ENCODE measurements at places on chromosomes 16 and 17.

DNA sequence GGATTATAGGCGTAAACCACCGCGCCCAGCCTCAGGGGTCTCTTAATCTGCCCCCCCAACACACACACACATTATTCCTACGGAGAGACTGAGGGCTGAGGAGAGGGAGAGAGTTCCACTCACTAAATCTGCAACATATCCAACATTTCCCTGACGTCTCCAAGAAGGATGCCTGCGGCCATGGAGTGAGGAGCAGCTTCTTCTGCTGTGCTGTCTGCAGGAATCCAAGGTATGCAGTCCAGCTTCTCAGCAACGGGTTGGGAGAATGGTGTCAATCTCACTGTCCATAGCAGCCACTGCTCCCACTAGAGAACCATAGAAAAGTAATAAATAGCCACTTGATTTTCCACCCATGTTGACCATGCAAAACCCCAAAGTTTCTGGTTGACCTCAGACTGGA is 5.1 kb upstream of the PLXDC1 start:
- no peak for DNase-seq

GRCh38 chr16:351804-352520 is 561 bp downstream of the AXIN1 start:
- no peak for DNase-seq

DNA sequence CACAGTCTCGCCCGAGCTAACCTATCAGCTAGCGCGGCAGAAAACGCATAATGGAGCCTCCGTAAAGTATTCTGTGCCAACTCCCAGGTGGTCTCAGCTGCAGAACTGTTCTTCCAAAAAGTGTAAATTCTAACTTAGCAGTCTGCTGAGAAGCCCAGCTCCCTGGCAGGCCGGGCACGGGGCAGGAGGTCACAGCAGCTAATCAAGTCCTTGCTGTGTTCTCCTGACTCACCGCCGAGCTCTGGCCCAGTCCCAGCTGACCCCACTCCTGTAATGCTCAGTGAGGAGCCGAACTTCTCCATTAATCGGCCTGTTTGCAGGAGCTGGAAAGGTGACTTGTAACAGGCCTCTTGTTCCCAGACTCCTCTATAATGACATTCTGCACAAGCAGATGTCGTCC is 193.3 kb downstream of the IRX3 start:
- DNase-seq = no peak

- no peak for DNase-seq
Measured at GRCh38 chr17:12683299-12683698, 17.6 kb downstream of the MYOCD start.

DNA sequence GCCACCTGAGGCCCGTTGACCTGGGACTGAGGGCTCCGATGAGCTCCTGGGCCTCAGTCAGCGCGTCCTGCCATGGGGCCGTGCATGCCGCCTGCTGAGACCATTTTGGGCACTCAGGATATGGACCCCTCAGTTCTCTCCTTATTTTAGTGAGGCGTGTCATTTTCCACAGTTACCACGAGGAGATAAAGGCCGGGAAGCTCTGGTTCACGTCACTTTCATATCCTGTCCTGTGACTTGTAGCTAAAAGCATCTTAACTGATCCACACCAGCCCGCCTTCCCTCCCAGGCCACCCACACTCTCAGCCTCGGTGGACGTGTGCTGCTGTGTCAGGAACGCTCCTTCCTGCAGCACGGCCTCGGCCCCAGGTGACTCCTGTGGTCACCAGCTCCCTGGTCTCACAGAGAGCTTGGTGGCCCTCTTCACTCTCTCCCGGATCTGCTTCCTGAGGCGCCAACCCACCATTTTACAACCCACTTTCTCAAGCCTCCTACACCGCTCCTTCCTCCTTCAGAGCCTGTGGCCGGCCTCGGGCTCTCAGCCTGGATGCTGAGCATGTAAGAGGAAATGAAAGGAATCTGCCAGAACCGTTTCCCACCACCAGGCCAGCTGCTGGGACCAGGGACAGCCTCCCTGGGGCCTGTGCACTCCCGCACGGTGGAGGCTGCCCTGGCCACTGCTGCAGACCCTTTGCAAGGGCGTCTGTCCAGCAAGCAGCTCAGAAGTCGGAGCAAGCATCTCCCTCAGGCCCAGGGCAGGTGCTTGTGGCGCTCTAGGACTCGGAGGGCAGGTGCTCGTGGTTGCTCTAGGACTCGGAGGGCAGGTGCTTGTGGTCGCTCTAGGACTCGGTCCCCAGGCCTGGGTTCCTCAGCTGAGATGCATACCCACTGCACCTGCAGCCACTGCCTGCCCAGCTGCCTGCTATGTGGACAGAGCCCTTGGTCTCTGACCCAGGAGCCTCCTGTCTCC is 23.9 kb upstream of the FASN start:
- no peak for DNase-seq

DNA sequence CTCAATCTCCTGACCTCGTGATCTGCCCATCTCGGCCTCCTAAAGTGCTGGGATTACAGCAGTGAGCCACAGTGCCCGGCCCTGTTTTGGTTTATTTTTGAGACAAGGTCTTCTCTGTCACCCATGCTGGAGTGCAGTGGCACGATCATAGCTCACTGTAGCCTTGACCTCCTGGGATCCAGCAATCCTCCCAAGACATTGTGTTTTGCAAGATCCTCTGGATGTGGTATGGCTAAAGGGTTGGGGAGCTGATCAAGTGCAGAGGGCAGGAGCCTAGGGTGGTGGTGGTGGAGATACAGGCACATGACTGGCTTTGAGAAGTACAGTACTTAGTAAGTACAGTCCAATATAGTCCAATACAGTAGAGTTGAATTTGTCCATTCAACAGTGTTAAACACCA is 16.6 kb upstream of the TNS4 start:
- no peak for DNase-seq

DNA sequence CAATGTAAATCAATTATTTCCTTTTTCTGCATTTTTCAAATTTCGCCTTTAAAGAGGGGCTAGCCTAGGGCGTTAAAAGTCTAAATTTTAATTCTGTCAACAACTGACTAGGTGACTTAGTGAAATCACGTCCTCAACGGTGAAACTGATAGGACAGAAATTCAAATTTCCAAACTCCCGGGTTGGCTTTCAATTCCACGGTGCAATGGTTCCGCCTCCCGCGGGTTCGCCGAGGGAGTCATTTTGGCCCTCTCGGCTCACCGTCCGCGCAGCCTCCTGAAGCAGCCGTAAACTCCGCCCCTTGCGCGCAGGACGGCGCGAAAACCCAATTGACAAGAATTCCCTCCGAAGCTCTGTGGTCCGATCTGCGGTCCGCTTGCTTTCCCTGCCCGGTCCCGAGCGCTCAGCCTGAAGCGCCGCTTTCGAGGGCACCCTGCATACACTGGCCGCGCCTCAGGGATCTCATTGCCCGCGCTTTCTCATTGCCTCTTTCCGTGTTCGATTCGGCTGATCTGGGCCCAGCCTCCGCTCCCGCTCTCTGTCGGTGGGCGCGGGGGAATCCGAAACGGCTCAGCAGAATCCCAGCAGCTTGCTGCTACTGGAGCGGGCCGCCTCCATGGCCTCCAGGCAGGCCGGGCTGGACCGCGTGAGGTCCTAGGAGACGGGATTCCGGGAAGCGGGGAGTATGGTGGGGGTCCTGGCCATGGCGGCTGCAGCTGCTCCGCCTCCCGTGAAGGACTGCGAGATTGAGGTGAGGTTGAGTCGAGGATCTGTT is at the start of gene ATAD5:
Gene ATAD5, plus strand, starts transcription at position 304 of the 775 bp plus-strand sequence. Its CDS starts 382 bp downstream, at position 686.
- DNase-seq = peak; percentile 84

- DNase-seq = no peak
Measured at GRCh38 chr17:35684055-35684802, 47.2 kb upstream of the RASL10B start.

Data from T-helper 17 cell (primary cell).